ENCODE measurements at places on chromosomes 13 and 19. TPM values are rescaled to one million over a fixed set of nuclear protein-coding genes. Genes with fewer than 3 reads are reported as not detected.

The MEDAG gene
- 1.0 TPM for polyA plus RNA-seq

The SYT3 gene
- polyA plus RNA-seq, result 0.54 TPM

The OR7A5 gene
- not detected for polyA plus RNA-seq

The CCDC122 gene
- polyA plus RNA-seq, result 4.3 TPM

The KLK13 gene
- polyA plus RNA-seq, result not detected

The RNF17 gene
- not detected for polyA plus RNA-seq

The COX7A1 gene
- 199 TPM for polyA plus RNA-seq

The NANOS3 gene
- polyA plus RNA-seq, result not detected

The CGB7 gene
- not detected for polyA plus RNA-seq

The LHB gene
- not detected for polyA plus RNA-seq

The SYCN gene
- not detected for polyA plus RNA-seq

The DENND1C gene
- 2.6 TPM for polyA plus RNA-seq

The LGI4 gene
- 5.1 TPM for polyA plus RNA-seq

The CASP14 gene
- not detected for polyA plus RNA-seq

Data from kidney (tissue), 22 donors.